ENCODE measurements at places on chromosomes 4 and X.
A peak's percentile ranks its signal among the peaks of the same experiment; 100 is the strongest.

- H3K36me3 ChIP-seq: no peaks in the 10 kb centered on the region
- H3K27me3 ChIP-seq: peaks cover 4% of the 10 kb centered on the region
- no peak overlapping the region for H3K4me3 ChIP-seq
- DNase-seq: no peak
Measured at GRCh38 chrX:43633757-43634156, 22.3 kb upstream of the MAOA start.

DNA sequence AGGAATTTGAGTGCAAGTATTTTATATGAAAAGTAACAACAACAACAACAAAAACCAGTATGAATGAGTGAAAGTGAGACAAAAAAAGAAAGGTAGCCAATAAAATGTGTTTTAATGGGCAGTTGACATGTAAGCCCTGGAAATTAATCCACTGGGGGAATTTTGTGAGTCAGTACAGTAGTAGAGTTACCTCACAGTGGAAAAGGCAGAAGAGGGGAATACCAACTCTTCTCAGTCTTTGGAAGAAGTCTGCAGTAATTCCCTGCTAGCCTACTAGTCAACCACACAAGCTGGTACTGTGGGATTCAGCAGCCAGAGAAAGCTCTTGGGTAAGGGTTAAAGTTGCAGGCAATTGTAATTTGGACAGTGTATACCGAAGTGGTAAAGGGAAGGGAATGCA, 76.3 kb upstream of the IL15 start:
- H3K27me3 ChIP-seq: no peaks in the 10 kb centered on the region
- no peak overlapping the region for H3K27ac ChIP-seq
- H3K36me3 ChIP-seq: no peaks in the 10 kb centered on the region

GRCh38 chrX:134653835-134654234, 4.4 kb downstream of the PLAC1 start:
- DNase-seq: no peak
- H3K27me3 ChIP-seq: no peaks in the 10 kb centered on the region
- no peak overlapping the region for H3K4me3 ChIP-seq
- H3K36me3 ChIP-seq: no peaks in the 10 kb centered on the region
- no peak overlapping the region for H3K27ac ChIP-seq

DNA sequence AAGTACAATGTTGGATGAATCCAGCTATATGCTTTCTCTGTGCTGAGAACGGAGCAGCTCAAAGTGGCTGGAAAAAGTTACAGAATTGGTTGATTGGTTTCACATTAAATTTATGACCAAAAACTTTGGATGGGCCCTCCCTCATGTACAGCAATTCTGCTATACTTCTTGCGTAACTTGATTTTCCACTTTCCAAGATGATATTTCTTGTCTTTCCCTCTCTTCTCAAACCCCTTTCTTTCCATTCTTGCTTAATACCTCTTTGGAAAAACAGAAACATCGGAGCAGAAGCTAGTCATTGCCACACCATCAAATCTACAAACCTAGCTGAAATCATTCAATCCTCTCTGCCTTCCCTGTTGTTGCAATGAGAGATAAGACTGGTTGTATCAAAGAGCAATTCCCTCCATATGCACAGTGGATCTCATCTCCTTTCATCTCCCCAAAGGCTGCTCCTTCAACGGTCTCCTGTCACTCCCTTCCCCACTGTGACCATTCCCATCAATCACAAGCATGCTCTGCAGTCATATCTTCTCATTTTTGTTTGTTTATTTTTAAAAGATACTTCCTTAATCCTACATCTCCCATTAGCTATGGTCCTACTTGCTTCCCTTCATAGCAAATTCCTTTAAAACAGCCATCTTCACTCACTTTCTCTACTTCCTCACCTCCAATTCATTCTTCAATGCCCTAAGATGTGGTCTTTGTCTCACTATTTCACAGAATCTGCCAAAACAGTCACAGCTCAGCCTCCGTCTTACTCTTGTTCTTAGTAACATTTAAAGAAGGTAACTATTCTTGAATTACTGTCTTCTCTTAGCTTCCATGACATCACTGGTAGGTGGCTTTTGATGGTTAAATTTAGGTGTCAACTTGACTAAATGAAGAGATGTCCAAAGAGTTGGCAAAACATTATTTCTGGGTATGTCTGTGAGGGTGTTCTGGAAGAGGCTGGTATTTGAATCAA, 145.5 kb downstream of the FAM13A start:
- H3K4me1 ChIP-seq: no peaks in the 10 kb centered on the region
- no peaks in the 10 kb centered on the region for H3K36me3 ChIP-seq

- H3K4me3 ChIP-seq: peak overlapping the region; percentile 38
- H3K27me3 ChIP-seq: no peaks in the 10 kb centered on the region
- DNase-seq: no peak
Measured at GRCh38 chrX:136147976-136148375, 643 bp downstream of the FHL1 start.

DNA sequence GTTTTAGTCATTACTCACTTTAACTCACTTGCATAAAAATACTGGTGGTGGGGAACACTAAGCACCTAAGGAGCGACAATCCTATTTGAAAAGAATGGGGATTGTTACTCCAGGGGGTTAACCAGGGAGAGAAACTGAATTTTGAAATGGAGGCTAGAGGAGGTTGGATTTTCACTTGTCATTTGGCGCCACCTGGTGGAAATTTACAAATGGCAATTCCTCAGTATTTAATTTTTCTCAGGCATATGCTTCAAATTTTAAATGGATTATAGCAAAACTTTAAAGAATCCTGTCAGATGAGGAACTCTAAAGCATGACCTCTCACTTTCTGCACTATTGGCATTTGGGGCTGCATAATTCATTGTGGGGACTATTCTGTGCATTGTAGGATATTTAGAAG, 2.7 kb upstream of the GEMIN8 start:
- no peaks in the 10 kb centered on the region for H3K27me3 ChIP-seq
- no peak overlapping the region for H3K4me3 ChIP-seq
- no peak overlapping the region for H3K27ac ChIP-seq
- no peaks in the 10 kb centered on the region for H3K4me1 ChIP-seq
- peak; percentile 69 for DNase-seq

- H3K4me1 ChIP-seq: no peaks in the 10 kb centered on the region
- H3K4me3 ChIP-seq: no peak overlapping the region
- no peaks in the 10 kb centered on the region for H3K36me3 ChIP-seq
- H3K27me3 ChIP-seq: no peaks in the 10 kb centered on the region
- no peak overlapping the region for H3K27ac ChIP-seq
Measured at GRCh38 chr4:56060036-56060435, 111.3 kb downstream of the CEP135 start.

DNA sequence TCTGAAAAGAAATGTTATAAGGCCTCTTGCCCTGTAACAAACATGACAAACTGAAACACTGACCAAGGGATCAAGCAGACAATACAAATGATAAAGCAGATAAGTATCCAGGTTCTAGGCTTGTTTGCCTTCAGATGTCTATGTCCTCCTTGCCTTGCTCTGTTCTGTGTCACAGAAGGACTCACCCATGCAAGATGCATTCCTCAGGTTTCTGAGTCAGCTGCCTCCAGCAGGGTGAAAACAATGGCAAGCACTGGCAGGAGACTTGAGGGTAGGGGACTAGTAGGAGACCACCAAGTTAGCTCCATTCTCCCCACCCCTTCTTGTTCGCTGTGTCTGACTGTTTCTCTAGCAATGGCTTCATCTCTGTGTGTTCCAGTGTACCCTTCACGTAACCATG, 76.6 kb upstream of the CXXC4 start:
- H3K4me3 ChIP-seq: no peak overlapping the region
- H3K4me1 ChIP-seq: no peaks in the 10 kb centered on the region
- DNase-seq: no peak
- H3K27ac ChIP-seq: no peak overlapping the region
- no peaks in the 10 kb centered on the region for H3K27me3 ChIP-seq

DNA sequence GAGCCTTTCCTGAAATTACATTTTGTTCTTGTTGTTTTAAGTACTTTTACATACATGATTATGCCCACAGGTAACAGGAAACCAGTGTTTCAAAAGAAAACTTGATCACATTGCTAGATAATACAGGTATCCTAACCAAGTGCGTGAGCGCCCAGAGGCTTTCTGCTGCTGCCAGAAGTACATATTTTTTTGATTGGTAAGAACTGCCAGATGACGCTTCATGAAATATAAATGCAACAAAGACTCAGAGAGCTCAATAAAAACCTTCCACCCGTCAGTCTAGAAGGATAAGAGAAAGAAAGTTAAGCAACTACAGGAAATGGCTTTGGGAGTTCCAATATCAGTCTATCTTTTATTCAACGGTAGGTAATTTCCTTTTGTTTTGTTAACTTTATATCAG, at the start of gene EPGN:
EPGN (plus strand) TSS at position 256 of the 400 bp plus-strand sequence; CDS start at position 320, 64 bp downstream.
- H3K4me1 ChIP-seq: no peaks in the 10 kb centered on the region
- no peaks in the 10 kb centered on the region for H3K36me3 ChIP-seq
- H3K27ac ChIP-seq: no peak within 1 kb of the TSS
- no peak for DNase-seq

GRCh38 chrX:130772105-130772775, 130.8 kb downstream of the ENOX2 start:
- H3K4me1 ChIP-seq: no peaks in the 10 kb centered on the region
- no peak overlapping the region for H3K27ac ChIP-seq
- H3K36me3 ChIP-seq: no peaks in the 10 kb centered on the region
- no peaks in the 10 kb centered on the region for H3K27me3 ChIP-seq

- H3K27ac ChIP-seq: no peak overlapping the region
- no peak overlapping the region for H3K4me3 ChIP-seq
- no peaks in the 10 kb centered on the region for H3K4me1 ChIP-seq
- no peaks in the 10 kb centered on the region for H3K27me3 ChIP-seq
- DNase-seq: no peak
- H3K36me3 ChIP-seq: no peaks in the 10 kb centered on the region
Measured at GRCh38 chr4:98937986-98938720, 9.2 kb upstream of the EIF4E start.

DNA sequence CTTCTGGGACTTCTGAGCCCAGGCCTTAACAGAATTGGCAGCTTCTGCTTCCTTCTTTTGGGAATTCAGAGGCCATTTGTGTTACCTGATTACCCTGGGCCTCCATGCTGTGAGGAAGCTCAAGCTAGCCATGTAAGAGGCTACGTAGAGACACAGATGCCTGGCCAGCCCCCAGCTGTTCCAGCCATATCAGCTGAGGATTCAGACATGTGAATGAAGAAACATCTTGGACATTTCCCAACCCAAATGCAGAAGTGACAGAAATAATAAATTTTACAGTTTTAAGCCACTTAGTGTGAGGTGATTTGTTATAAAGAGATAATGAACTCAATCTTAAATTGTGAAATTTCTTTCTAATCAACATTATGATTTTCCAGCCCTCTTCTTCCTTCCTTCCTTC, 18.7 kb upstream of the ZNF827 start:
- H3K4me3 ChIP-seq: no peak overlapping the region
- H3K4me1 ChIP-seq: no peaks in the 10 kb centered on the region
- no peak overlapping the region for H3K27ac ChIP-seq
- no peaks in the 10 kb centered on the region for H3K36me3 ChIP-seq
- H3K27me3 ChIP-seq: no peaks in the 10 kb centered on the region
- no peak for DNase-seq

- DNase-seq: no peak
- H3K4me3 ChIP-seq: no peak overlapping the region
- no peaks in the 10 kb centered on the region for H3K27me3 ChIP-seq
- no peaks in the 10 kb centered on the region for H3K36me3 ChIP-seq
Measured at GRCh38 chr4:43457866-43458265, 565.4 kb downstream of the GRXCR1 start.

DNA sequence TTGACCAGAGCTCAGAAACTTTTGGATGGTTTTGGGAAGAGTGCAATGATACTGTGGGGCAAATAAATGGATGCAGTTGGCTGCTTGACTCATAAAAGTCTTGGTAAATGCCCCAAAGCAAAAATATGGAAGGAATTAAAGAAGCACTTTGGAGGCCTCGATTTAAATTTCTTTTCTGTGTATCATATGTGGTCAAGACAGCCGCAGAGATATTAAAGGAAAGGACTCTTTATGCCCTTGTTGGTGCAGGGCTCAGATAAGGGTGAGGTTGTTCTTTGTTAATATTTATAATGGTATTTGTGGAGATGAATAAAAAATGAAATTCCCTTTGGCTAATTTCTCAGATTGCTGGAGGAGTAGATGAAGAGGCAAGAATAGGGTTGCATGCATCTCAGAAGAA, 90.2 kb downstream of the NHS start:
- DNase-seq: no peak
- H3K36me3 ChIP-seq: no peaks in the 10 kb centered on the region
- H3K27me3 ChIP-seq: no peaks in the 10 kb centered on the region

- H3K4me1 ChIP-seq: no peaks in the 10 kb centered on the region
- no peak for DNase-seq
- H3K36me3 ChIP-seq: peaks cover 5% of the 10 kb centered on the region
- H3K27ac ChIP-seq: no peak overlapping the region
Measured at GRCh38 chr4:47907089-47907646, 7.2 kb downstream of the NFXL1 start.

GRCh38 chr4:146333895-146334262, 119.5 kb downstream of the REELD1 start:
- H3K27me3 ChIP-seq: no peaks in the 10 kb centered on the region
- no peak for DNase-seq
- H3K36me3 ChIP-seq: no peaks in the 10 kb centered on the region
- peaks cover 5% of the 10 kb centered on the region for H3K4me1 ChIP-seq
- H3K27ac ChIP-seq: no peak overlapping the region
- no peak overlapping the region for H3K4me3 ChIP-seq

DNA sequence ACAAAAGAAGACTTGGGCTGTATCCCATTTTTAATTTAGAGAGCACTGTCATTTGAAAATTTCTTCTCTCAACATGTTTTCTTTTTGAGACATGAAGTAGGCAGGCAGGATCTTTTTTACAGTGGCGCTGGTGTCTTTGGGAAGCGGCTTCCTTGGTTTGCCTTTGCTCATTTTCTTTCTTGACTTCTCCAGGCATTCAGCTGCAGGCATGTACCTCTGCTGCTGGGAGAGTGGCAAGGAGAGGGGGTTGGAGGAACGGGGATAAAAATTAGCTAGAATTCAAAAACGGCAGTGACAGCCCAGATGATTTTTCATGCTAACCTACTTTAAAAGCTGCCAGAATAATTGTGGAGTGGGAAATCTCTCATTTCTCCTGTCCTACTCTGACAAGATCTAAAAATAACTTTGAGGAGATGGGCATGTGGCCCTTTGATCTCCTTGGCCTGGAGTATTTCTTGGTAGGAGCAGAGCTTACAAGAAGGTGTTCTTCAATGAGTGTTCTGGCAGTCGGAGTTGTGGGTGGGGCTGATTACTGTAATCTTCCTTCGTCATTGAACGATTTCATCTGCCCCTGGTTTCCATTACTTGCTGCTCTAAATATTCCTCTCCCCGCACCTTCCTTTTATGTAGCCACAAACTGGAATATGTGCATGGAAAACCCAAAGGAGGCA, 54.8 kb downstream of the TBL1X start:
- no peaks in the 10 kb centered on the region for H3K36me3 ChIP-seq
- no peaks in the 10 kb centered on the region for H3K4me1 ChIP-seq
- H3K27me3 ChIP-seq: no peaks in the 10 kb centered on the region
- no peak overlapping the region for H3K27ac ChIP-seq
- H3K4me3 ChIP-seq: no peak overlapping the region
- DNase-seq: no peak

Measured in colonic mucosa (tissue), 4 donors.